ENCODE measurements at places on chromosomes 11 and 22. TPM values are rescaled to one million over a fixed set of nuclear protein-coding genes. Genes with fewer than 3 reads are reported as not detected.

The MMP27 gene
- total RNA-seq: not detected

The ENTHD1 gene
- 0.20 TPM for total RNA-seq

The FOXRED1 gene
- 63.6 TPM for total RNA-seq

The INS gene
- total RNA-seq: not detected

GRCh38 chr11:130814440-130815096 is 101.7 kb downstream of the SNX19 start:
- DNase-seq: no peak

GRCh38 chr11:119108146-119108856 is 1.2 kb downstream of the C2CD2L start:
- DNase-seq: peak; percentile 61

DNA sequence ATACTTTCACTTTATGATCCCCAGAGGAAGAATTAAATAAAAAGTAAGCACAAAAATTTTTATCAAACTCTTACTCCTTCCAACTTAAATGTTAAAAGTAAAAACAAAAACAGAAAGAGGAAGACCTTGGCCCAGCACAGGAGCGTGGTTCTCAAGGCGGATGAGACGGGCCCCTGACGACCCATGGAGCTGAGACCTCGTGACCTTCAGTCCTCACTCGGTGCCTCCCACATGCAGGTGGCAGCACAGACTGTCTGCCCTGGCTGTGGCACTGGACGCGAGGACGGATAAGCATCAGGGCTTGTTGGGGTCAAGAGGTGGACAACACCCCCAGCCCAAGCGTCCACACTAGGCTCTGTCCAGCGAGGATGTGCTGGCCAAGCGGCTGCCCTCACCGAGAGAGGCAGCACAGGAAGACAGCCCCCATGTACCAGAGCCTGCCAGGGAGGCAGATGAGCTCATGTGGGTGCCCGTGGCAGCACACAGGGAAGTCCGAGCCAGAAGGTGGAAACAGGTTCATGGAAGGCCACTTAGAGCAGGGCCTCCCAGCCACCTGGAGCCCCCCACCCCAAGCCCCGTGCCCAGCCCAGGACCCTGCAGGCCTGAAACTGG is 1389.8 kb downstream of the TBC1D22A start:
- no peak for DNase-seq

- DNase-seq: peak; percentile 11
Measured at GRCh38 chr11:36818410-36818809, 220.4 kb upstream of the RAG2 start.

DNA sequence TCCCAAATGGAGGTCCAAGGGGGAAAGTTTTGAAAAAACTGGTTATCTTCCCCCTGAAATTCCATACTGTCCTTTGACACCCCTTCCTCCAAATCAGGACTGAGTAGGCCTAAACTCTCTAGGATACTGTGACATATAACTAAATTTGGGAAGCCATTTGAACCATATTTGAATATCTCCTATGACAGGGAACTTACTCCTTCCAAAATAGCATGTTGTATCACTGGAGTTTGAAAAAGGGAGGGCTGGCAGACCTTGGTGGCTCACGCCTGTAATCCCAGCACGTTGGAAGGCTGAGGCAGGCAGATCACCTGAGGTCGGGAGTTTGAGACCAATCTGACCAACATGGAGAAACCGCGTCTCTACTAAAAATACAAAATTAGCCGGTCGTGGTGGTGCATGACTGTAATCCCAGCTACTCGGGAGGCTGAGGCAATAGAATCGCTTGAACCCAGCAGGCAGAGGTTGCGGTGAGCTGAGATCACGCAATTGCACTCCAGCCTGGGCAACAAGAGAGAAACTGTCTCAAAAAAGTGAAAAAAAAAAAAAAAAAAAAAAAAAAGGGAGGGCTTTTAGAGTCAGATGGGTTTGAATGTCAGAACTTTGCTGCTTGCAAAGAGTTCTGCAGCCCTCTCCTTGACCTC is 42.4 kb downstream of the PIK3C2A start:
- DNase-seq: no peak

DNA sequence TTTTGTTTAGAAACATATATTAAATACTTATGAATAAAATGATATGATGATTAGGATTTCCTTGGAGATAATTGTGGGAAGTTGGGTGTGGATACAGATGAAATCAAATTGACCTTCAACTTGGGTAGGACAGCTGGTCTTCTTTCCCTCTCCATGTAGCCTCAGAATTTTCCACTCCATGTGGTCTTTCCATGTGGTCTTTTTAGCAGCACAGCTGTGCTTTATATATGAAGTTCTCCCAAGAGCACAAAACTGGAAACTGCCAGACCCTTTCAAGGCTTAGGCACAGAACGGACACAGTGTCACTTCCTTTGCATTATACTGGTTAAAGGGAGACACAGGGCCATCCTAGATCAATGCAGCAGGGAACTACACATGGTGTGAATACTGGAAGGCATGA is 28.6 kb downstream of the FAM76B start:
- DNase-seq: no peak

- peak; percentile 96 for DNase-seq
Measured at GRCh38 chr11:74592441-74593362, at the start of gene POLD3. Gene POLD3 (plus strand): TSS chr11:74592582. CDS start chr11:74592659, 77 bp downstream.

- DNase-seq: no peak
Measured at GRCh38 chr11:65317025-65317786, 2.5 kb downstream of the CDC42EP2 start.

DNA sequence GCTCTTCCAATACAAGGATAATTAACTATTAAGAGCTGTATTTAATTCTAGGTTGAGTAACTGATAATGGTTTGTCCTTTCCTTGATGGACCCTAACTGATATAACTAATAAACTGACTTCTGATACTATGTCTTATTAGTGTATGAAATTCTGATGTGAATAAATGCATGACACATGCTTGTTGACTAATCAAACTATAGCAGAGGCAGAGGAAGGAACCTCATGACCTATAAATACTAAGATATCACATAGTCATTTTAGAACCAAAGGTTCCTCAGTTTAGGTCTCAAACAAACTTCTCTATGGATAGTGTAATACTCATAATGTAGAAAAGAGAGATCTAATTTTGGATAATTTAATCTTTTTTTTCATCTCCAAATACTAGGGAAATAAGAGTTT is 4.8 kb upstream of the HBD start:
- DNase-seq: no peak

DNA sequence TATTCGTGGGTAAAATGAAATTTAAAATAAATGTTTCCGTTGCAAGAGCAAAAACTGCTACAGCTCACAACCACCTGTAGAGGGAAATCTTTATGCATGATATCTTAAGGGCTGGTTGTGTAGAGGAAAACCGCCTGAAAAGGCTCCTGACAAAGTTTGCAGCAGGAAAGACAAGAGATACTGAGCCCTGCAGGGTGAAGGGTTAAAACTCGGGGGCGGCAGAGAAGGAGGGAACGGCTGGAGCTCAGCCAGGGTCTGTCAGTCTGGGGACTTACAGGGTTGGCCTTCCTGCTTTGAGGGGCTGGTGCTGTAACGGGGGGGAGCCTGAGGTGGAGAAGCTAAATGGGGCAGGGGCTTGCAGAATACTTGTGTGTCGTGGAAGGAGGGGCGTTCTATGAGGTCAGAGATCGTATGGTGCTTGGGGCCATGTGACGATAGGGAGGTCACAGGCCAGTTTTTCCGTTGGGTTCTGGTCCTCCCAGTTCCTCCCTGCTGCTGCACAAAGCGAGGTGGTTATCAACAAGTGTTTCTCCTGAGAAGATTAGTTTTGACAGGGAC is 122.9 kb upstream of the HSD17B12 start:
- no peak for DNase-seq

DNA sequence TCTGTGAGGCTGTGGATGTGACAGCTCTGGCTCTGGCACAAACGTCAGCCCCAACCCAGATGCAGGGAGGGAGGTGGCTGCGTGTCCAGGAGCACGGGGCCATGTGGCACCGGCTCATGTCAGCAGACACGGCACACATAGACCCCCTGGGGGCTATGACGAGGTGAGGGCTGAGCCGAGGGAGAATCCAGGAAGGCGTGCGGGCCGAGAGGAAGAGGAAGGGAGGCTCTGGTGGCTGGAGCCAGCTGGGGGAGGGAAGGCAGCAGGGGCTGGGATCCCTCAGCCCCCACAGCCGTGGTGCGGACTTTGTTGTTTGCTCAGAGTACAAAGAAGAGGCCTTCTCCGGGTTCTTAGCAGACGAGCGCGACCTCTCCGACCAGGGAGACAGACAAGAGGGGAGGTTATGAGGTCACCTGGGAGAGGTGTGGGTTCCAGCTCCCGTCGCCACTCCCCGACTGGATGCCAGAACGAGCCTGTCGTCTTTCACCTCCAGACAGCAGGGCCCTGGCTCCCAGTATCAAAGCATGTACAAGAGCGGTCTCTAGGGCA is 46.1 kb downstream of the CDKN1C start:
- no peak for DNase-seq

DNA sequence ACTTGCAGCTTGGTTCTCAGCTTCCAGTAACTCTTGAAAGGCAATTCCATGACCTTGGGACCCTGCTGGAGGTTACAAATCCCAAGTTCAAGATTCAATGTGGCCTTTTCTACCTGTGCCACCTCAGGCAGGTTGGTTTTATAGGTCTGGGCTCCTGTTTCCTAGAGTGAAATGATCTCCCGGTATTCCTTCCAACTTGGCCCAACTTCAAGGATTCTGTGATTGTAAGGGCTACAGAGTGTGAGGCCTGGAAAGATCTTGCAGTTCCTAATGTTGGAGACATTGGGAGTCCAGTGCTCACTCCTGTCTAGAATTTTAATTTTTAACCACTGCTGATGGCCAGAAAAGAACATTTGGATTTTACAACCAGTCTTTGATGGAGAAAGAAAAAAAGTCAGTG is 91.6 kb downstream of the LDLRAD3 start:
- no peak for DNase-seq

DNA sequence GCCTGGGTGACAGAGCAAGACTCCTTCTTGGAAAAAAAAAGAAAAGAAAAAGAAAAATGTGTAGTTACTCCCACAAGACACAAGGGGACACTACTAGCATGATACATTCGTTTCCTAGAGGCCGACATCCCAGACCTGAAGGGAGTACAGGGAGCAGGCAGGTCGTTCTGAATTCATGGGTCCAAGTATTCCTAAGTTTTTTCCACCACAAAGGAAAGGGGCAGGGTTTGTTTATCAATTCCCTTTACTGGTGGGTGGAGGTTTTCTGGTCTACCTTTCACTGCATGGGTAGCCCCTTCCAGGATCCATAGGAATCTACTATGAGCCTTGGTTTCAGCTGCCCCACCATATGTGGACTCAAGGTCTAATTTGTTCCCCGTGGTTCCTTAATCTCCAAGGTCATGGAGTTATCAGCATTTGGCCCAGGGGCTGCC is 11.8 kb downstream of the TIGD3 start:
- peak; percentile 81 for DNase-seq

DNA sequence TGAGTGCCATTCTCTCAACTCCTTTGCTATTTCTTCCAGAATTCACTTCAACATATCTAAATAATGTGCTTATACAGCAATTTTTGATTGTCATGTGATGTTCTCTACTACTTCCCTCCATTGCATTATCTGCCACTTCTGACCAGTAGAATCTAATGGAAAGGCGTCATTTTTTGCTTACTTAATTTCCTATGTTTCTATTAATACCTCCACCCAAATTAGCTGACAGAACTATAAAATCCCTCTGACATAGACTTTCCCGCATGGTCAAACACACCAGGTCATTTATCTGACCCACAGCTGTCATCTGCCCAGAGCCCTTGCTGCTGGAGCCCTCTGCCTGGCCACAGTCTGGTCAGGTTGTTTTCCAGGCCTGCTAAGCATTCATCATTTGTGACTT is 258.6 kb upstream of the NARS2 start:
- DNase-seq: no peak

GRCh38 chr22:50296658-50297490 is 10.6 kb downstream of the PLXNB2 start:
- DNase-seq: peak; percentile 32

DNA sequence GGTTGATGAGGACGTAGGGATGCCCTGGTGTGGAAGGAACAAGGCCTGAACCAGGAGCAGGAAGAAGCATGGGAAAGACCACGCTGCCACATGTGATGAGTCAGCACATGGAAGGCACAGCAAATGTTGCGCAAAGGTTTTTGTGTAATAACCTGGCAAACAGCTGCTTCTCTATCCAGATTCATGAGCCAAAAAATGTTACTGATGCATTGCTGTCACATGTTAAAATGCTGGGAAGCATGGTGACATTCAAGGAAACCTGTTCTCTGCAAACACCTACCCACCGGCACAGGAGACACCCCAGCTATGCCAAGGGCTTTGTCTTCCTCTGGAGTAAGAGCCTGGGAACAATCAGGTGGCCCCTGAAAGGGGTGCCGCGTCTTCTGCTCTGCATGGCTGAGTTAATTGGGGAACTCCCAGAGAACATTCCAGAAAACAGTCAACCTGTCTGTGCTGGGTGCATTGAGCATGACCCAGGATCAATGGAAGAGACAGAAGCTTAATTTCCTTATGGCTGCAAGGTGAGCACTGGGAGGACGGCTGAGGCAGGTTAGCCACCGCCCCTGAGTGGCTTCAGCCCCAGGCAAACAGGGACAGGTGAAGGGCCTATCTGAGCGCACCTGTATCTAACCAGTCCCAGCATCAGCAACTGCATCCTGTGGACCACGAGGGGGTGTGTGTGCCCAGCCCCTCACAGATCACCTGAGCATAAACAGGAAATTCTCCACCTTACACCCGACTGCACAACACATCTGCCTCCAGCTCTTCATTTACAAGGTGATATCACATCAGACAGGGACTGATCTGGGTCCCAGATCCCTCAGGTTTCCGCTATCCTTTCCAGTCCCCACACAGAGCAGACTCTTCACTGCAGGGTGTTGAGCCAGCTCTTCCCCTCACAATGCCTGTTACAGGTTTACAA is 108.4 kb downstream of the GGTLC2 start:
- peak; percentile 61 for DNase-seq
